Mesothelial cell of epicardium (in vitro differentiated cells): ENCODE measurements at places on chromosomes 4 and X. TPM values are rescaled to one million over a fixed set of nuclear protein-coding genes. Genes with fewer than 3 reads are reported as not detected.

- no peak for DNase-seq
Observed at GRCh38 chrX:13162772-13163410, 118.5 kb upstream of the FAM9C start.

GRCh38 chr4:103204111-103204510 lies 6.0 kb upstream of the CENPE start:
- DNase-seq, result no peak

DNA sequence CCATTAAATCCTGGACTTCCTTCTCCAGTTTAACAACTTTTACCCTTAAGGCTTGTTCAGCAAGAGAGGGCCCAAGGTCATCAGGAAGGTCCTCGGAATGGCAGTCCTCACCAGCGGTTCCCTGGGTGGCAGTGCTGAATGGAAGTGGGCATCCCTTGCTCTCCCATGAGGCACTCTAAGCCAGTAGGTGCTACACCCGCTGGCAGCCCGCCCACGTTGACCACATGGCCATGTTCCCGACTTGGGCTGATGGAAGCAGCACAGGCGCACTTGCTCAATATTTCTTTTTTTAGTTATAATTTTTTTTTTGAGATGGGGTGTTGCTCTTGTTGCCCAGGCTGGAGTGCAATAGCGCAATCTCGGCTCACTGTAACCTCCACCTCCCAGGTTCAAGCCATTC lies 277.9 kb downstream of the ZC4H2 start:
- DNase-seq, result no peak

- no peak for DNase-seq
Observed at GRCh38 chr4:17280261-17281018, 231.4 kb downstream of the QDPR start.

GRCh38 chr4:107736037-107736436 lies 16.0 kb upstream of the PAPSS1 start:
- DNase-seq, result no peak

- no peak for DNase-seq
Observed at GRCh38 chrX:18793601-18794089, 86.2 kb downstream of the PPEF1 start.

- DNase-seq, result no peak
Observed at GRCh38 chr4:83785891-83786290, 250.0 kb downstream of the GPAT3 start.

DNA sequence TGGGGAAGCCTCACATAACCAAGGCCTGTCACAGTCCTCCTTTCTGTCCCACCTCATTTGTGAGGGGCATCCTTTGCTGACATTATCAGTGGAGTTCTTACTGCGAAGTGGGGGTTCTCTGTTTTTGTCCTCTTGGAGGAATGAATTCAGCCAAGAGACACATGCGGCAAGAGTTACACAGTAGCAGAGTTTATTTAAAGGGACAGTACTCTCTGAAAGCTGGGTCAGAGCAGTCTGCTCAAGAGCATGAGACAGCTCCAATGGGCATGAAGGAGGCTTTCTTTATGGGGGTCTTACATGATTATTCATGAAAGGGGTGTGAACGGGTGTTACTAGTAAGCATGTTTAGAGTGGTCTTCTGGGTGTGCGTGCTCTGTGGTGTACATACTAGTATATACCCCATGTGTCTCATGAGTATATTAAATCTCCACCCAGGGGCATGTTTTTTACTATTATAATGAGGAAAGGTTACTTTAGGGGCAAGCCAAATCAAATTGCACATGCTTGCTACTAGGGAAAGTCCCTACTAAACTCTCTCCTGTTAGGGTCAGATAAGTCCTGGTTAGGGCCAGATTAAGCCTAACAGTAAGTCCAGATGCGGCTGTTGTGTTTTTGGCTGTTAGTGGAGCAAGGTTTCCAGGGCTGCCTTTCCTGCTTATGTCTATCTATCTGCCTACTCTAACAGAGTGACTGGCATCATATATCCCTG lies 19.8 kb upstream of the LGI2 start:
- no peak for DNase-seq

DNA sequence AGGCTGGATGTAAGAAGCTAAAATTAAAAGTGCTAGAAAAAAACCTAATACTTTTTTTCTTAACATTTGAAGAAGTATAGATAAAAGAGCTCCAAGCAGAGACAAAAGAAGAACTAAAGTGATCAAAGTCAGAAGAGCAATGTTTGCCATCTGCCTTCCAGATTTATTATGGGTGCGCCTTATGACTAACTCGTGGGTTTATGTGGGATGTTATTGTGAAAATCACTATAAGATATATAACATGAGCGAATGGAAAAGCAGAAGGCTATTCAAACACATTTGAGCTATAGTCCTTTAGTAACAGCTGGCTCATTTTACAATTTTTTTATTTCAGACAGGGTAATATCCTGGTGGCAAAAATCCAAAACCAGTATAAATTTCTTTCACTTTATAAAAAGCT lies 1040.7 kb downstream of the RAPGEF2 start:
- DNase-seq, result no peak

DNA sequence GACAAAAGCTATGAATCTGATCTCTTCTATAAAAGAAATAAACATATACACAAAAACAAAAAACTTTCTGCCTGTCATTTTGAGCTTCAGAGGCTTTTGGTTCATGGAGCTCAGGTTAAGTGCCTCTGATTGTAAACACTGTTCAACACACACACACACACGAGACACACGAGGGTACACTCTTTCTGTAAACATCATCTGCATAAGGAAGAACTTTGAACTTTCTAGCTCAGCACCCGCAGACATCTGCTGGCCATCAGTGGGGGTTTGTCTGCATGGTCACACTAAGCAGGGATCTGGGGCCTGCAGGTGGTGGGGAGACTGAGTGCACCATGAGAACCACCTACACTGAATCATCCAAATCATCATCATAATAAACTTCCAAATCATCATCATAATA lies 54.9 kb downstream of the STX18 start:
- DNase-seq, result no peak

DNA sequence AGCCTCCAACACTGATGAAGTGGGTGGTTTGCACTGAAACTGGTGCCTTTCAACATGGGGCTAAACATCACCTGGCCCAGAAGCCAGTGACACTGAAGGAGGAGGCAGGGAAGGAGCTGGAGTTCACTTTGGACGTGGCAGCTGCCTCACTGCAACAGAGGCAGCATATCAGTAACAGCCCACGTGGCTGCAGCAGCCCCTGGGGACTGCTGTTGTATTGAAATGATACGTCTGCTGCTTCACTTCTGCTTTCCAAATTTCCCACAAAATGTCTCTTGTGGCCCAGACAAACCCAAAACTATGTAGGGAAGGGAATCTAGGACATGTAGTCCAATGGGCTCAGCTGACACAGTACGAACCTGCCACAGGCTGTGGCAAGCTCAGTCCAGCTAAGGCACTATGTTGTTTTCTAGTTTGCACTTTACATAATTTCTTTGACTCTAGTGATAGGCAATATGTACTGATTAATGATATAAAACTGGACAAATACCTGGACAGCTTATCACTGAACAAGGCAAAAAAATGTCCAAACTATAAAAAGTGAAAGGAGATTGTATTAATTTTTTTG lies 84.7 kb upstream of the RAPGEF2 start:
- no peak for DNase-seq

DNA sequence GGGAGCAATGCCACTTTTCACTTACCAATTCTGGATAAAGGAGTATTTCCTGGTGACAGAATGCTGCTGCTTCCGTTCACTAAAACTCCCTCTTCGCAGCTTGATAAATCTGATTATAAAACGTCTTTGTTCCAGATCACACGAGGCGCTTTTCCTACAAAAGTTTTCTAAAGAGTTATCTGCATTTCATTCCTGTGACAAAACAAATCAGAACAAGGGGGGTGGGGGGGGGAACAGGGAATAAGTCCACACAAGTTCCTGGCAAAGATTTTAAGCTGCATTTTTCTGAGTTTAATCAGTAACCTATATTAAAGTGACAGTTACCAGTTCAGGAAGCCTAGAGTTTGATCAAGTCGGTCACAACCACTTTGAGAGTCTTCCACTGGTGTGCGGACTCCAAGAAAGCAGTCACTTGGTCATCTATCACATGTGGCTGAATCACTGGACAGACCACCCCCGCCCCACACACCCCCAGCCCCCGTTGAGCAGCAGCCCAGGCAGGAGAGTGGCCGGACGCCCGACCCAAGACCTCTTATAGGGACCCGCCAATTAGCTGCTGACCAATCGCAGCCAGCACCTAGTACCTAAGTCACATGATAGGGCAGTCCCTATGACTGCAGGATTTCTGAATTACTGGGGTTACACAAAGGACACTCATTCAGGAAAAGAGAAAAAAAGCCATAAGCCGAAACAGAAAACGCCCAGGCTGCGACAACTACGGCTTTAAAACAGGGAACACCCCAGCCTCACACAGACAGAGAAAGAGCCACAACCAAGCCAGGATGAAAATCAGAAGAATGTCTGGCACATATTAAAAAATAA lies 569.3 kb upstream of the DIPK2B start:
- DNase-seq, result peak; percentile 45

- DNase-seq, result no peak
Observed at GRCh38 chrX:152992115-152992514, 1.8 kb downstream of the PNMA5 start.

GRCh38 chrX:34238896-34239295 lies 106.8 kb upstream of the FAM47A start:
- no peak for DNase-seq

- no peak for DNase-seq
Observed at GRCh38 chrX:41561045-41561444, 113.9 kb downstream of the NYX start.

DNA sequence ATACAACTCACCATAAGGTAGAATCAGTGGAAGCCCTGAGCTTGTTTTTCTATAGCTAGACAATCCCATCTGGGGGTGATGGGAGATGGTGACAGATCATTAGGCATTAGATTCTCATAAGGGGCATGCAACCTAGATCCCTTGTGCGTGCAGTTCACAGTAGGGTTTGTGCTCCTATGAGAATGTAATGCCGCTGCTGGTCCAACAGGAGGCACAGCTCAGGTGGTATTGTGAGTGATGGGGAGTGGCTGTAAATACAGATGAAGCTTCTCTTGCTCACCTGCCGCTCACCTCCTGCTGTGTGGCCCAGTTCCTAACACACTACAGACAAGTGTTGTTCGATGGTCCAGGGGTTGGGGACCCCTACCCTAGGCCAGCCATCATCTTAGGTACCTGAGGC lies 5.9 kb upstream of the GATB start:
- no peak for DNase-seq

DNA sequence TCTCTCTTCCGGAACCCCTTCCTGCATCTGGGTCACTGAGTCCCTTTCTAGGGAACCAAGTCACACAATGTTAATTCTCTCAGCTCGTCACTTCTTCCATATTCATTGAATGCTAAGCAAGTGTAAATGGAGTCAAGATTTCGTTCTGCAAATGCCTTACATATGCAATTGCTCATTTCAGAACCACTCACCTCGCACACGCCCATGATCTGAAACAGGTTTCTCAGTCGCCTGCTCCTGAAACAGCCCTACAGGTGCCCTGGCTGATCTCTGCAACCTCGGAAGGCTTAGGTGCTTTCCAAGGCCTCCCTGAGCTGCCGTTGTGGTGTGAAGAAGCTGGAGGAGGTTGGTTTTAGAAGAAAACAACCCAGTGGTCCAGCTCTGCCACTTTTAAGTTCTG lies 100.8 kb upstream of the MSX1 start:
- DNase-seq, result no peak

DNA sequence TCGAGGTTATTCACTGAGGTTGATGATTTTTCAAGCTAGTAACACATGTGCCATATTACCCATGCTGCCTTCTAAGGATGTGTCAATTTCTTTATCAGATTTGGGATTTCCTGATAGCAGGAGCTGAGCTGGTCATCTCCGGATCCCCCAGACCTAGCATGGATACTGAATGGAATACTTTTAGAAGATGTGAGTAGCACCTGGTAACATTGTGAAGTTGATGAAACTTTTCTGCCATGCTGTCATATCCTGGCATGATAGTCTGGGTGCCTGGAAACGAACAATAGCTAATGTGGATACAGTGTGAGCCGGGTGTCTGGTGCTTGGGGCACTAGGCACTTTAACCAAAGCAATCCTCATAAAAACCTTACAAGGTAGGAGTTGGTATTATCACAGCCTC lies 11.0 kb upstream of the CYTL1 start:
- no peak for DNase-seq

FMR1NB gene
- total RNA-seq, result not detected in 3 replicates

AR gene
- total RNA-seq, result 7.1 to 7.7 TPM (median 7.2 TPM) in 3 replicates

PPP4R3C gene
- not detected in 3 replicates for total RNA-seq

ESX1 gene
- total RNA-seq, result not detected in 3 replicates

CFAP99 gene
- 0.11 TPM in 1 of 3 replicates, not detected in the others for total RNA-seq

HERC5 gene
- total RNA-seq, result 6.3 to 7.0 TPM (median 6.6 TPM) in 3 replicates

CNGA1 gene
- 3.9 to 4.7 TPM (median 4.6 TPM) in 3 replicates for total RNA-seq

TEX13C gene
- total RNA-seq, result not detected in 3 replicates

MAGEB1 gene
- not detected in 3 replicates for total RNA-seq
